ENCODE measurements at places on chromosomes 11 and 22.

GRCh38 chr11:69230856-69231425, 63.0 kb upstream of the MYEOV start:
- DNase-seq, result no peak

DNA sequence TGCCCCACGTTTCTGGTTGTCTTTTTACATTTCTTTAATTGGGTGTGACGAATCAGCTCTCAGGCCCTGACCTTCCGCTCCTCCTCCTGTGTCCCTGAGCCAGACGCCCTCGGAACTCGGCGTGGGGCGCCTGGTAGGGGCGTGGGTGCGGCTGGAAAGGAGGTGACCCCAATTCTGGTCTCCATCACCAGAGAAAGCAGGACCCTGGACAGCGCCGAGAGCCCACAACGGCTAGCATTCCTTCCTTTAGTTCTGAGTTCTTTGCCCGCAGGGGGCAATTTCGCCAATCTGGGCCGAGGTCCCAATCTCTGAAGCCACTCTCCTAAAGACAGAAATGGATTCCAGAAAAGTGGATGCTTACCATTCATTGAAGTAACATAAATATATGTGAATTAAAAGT, 11.7 kb upstream of the RBMXL2 start:
- no peak for DNase-seq

DNA sequence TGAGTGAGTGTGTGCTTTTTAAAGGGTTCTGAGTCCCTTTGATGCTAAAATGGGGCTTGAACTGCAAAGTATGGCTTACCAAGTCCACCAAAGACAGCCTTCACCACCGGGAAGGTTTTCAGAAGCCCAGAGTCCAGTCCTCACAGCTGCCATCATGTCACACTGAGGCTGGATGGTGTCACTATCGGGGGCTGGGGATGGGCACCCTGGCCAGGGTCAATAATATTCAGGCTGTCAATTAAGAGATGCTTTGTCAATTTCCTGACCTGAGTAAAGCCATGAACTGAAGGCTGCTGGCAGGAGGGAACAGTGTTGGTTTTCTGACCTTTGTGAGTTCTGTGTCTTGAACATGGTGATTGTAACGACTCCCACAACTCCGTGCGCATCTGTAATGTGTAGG, 373.0 kb upstream of the B3GAT1 start:
- DNase-seq, result no peak

GRCh38 chr11:109971184-109971523, 122.0 kb upstream of the ZC3H12C start:
- DNase-seq, result no peak
